ENCODE measurements at places on chromosomes 6 and 20. TPM values are rescaled to one million over a fixed set of nuclear protein-coding genes. Genes with fewer than 3 reads are reported as not detected.

DNA sequence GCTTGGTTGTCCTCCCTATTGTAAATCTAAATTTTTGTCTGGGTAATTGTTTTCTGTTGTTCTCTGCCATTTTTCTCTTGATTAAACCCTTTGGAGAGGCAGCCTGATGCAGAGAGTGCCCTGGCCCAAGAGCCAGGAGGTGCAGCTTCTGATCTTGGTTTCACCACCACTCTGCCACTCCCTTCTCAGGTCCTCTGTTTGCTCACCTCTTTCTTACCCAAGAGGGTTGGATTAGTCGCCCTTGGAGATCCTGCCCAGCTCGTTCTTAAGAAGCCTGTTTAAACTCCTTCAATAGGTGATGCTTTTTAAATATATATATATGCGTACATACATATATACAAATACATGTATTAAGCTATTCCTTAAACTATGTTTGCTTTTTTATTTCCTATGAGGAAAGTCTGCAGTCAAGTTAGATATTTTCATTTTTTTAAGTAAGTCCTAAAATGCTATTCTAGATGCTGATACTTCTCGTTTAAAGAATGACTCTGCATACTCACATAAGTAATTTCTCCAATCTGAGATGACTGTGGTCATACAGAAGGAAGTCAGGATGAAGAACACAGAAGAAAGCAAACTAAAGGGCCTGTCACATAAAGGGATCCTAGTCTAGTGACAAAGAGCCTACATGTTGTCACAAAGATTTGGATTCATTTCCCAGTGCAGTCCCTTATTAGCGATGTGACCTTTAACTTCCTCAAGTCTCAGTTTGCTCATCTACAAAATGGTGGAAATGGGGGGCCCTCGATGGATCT lies 19.9 kb downstream of the TPD52L1 start:
- H3K4me1 ChIP-seq: peaks cover 3% of the 10 kb centered on the region
- H3K36me3 ChIP-seq: no peaks in the 10 kb centered on the region
- no peak overlapping the region for H3K4me3 ChIP-seq
- H3K27me3 ChIP-seq: no peaks in the 10 kb centered on the region
- no peak overlapping the region for H3K27ac ChIP-seq

GRCh38 chr20:46388201-46388836 lies 18.1 kb downstream of the ELMO2 start:
- peaks cover 6% of the 10 kb centered on the region for H3K36me3 ChIP-seq
- H3K27ac ChIP-seq: no peak overlapping the region
- DNase-seq: no peak
- no peaks in the 10 kb centered on the region for H3K4me1 ChIP-seq

DNA sequence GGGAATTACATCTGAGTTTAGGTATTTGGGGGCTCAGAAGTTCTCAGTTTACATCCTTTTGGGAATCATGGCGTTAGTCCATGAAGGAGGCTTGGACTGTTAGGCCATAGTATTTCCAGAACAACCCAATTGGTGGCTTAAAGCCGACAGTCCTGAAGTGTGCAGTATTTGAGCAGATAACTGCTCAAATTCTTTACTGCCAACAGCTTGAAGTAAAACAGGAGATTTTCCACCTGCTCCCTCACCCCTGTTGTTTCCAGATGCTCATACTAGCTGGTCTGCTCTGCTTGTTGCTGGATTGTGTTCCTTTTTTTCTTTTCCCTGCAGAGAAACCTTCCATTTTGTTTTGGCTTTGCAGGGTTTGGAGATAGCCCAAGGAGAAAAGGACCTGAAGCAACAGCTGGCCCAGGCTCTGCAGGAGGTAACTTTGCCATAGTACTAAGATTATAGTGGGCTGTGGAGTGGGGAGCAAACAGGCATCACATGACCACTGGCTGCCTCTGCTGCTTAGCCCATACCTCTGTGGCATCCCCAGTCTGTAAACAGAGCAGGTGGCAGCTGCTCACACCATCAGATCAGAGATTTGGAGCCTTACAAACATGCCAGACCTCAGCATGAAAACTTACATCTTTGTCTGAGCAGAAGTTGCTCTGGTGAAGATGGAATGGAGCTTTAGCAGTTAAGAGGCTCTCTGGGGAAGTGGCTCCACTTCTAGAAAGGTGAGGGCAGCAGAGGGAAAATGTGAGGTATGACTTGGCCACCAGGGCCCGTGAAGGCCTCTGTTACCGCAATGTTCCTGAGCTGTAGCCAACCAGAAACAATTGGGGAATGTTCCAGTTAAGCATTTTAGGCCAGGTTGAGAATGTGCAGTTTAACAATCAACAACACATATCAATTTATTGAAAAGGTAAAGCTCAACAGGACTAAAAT lies 17.6 kb downstream of the RNF8 start:
- H3K27ac ChIP-seq: no peak overlapping the region
- DNase-seq: no peak
- no peaks in the 10 kb centered on the region for H3K27me3 ChIP-seq
- H3K36me3 ChIP-seq: no peaks in the 10 kb centered on the region
- H3K4me3 ChIP-seq: no peak overlapping the region

GRCh38 chr6:132142308-132142707 lies 191.1 kb upstream of the CCN2 start:
- H3K4me3 ChIP-seq: no peak overlapping the region
- no peaks in the 10 kb centered on the region for H3K36me3 ChIP-seq
- H3K27me3 ChIP-seq: no peaks in the 10 kb centered on the region
- H3K4me1 ChIP-seq: no peaks in the 10 kb centered on the region
- DNase-seq: no peak

GRCh38 chr6:4008324-4009047 lies 70.5 kb downstream of the FAM217A start:
- no peak for DNase-seq
- H3K27me3 ChIP-seq: no peaks in the 10 kb centered on the region
- H3K27ac ChIP-seq: no peak overlapping the region

DNA sequence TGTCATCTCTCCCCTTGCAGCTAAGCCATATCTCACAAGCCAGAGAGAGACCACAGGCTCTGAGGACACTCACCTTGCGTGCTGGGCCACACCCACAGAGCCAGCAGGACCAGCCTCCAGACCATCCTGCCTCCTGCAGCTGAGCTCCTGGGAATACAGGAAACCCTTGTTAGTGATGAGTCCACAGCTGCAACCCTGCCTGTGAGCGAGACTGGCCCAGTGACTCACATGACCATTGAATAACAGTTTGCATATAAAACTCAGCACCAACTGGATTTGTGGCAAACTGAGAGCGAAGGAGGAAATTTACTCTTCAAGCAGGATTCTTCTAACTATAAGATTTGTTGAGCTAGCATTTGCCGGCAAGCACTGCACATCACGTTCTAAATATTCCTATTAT lies 3.0 kb downstream of the THBS2 start:
- no peaks in the 10 kb centered on the region for H3K36me3 ChIP-seq
- no peak overlapping the region for H3K4me3 ChIP-seq
- peaks cover 48% of the 10 kb centered on the region for H3K27me3 ChIP-seq
- H3K4me1 ChIP-seq: peaks cover 25% of the 10 kb centered on the region

- H3K4me1 ChIP-seq: peaks cover 20% of the 10 kb centered on the region
- no peak overlapping the region for H3K4me3 ChIP-seq
- H3K27me3 ChIP-seq: no peaks in the 10 kb centered on the region
- H3K36me3 ChIP-seq: no peaks in the 10 kb centered on the region
Observed at GRCh38 chr20:23161968-23162696, 76.0 kb upstream of the CD93 start.

DNA sequence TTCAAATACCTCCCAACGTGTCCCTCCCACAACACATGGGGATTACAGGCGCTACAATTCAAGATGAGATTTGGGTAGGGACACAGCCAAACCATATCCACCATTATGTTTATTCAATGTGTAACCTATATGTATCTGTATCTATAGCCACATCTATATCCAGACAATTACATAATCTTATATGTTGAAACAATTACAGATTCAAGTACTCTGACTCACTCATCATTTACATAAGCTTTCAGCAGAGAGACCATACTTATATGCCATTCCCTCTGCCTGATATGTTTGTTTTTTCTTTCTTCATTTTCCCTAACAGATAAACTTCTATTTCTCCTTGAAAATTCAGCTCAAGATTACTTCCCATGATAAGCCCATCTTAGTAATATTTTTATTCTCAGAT lies 163.6 kb downstream of the LAMA2 start:
- H3K27me3 ChIP-seq: no peaks in the 10 kb centered on the region
- no peaks in the 10 kb centered on the region for H3K36me3 ChIP-seq
- no peaks in the 10 kb centered on the region for H3K4me1 ChIP-seq
- no peak overlapping the region for H3K4me3 ChIP-seq

- H3K4me1 ChIP-seq: peaks cover 17% of the 10 kb centered on the region
- no peaks in the 10 kb centered on the region for H3K36me3 ChIP-seq
- no peak overlapping the region for H3K27ac ChIP-seq
Observed at GRCh38 chr6:157884756-157885155, 61.7 kb downstream of the SNX9 start.

GRCh38 chr6:79173378-79173777 lies 61.1 kb downstream of the HMGN3 start:
- peaks cover 3% of the 10 kb centered on the region for H3K36me3 ChIP-seq
- no peak overlapping the region for H3K27ac ChIP-seq
- no peaks in the 10 kb centered on the region for H3K27me3 ChIP-seq
- DNase-seq: no peak
- H3K4me1 ChIP-seq: no peaks in the 10 kb centered on the region

GRCh38 chr20:38805502-38805957 lies at the start of gene PPP1R16B:
TSS of gene PPP1R16B (plus strand) at chr20:38805697. CDS start at chr20:38835926, 30,229 bp downstream.
- peak within 1 kb of the TSS; percentile 83 for H3K4me3 ChIP-seq
- H3K27me3 ChIP-seq: peaks cover 49% of the 10 kb centered on the region
- peak within 1 kb of the TSS; percentile 95 for H3K27ac ChIP-seq
- H3K4me1 ChIP-seq: peaks cover 28% of the 10 kb centered on the region
- H3K36me3 ChIP-seq: no peaks in the 10 kb centered on the region
- DNase-seq: peak; percentile 88

- H3K4me1 ChIP-seq: no peaks in the 10 kb centered on the region
- H3K27me3 ChIP-seq: no peaks in the 10 kb centered on the region
- DNase-seq: no peak
- H3K4me3 ChIP-seq: no peak overlapping the region
- H3K27ac ChIP-seq: no peak overlapping the region
Observed at GRCh38 chr20:43940518-43941225, 26.0 kb downstream of the TOX2 start.

GRCh38 chr6:123616016-123616415 lies 20.7 kb downstream of the TRDN start:
- H3K36me3 ChIP-seq: no peaks in the 10 kb centered on the region
- no peaks in the 10 kb centered on the region for H3K27me3 ChIP-seq
- no peaks in the 10 kb centered on the region for H3K4me1 ChIP-seq
- DNase-seq: no peak
- H3K27ac ChIP-seq: no peak overlapping the region

- no peaks in the 10 kb centered on the region for H3K36me3 ChIP-seq
- DNase-seq: no peak
- no peak overlapping the region for H3K4me3 ChIP-seq
- H3K27me3 ChIP-seq: no peaks in the 10 kb centered on the region
- H3K4me1 ChIP-seq: peaks cover 27% of the 10 kb centered on the region
Observed at GRCh38 chr6:57068061-57068460, 21.6 kb downstream of the KIAA1586 start.

- H3K36me3 ChIP-seq: no peaks in the 10 kb centered on the region
- H3K27ac ChIP-seq: no peak overlapping the region
- no peaks in the 10 kb centered on the region for H3K4me1 ChIP-seq
- no peaks in the 10 kb centered on the region for H3K27me3 ChIP-seq
- H3K4me3 ChIP-seq: no peak overlapping the region
- peak; percentile 74 for DNase-seq
Observed at GRCh38 chr6:159267165-159267564, 98.0 kb downstream of the FNDC1 start.

GRCh38 chr6:94344866-94345265 lies 925.5 kb upstream of the EPHA7 start:
- DNase-seq: no peak
- H3K4me3 ChIP-seq: no peak overlapping the region
- no peaks in the 10 kb centered on the region for H3K27me3 ChIP-seq

DNA sequence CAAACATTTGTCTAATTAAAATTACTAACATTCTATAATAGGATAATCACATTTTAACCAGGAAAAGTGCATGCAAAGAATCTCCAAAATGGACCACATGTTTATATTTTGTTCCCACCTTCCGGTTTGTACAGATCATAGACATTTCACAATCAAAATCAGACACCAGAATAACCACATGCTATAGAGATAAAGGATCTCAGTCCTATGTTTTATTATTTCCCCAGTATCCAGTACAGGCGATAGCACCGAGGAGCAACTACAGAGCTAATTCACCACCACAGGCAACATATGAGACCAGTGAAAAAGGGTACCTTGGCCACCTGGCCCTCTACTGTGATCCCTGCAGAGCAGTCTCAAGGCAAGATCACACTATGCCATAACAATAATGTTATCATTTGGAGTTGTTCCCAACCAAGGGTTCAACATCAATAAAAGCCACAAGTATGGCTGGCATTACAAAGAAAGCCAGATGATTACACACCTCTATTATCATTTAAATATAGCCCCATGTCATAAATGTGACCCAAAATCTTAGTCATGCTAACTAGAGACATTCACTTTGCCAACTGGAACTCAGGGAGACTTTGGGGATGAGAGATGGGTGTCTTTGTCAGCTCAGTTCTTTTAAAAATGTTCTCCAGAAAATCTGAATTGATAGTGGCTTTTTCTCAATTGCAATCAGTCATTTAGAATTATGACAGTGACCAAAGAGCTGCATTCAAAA lies 46.7 kb downstream of the RALGAPA2 start:
- DNase-seq: no peak
- H3K27ac ChIP-seq: no peak overlapping the region
- no peaks in the 10 kb centered on the region for H3K36me3 ChIP-seq
- H3K4me1 ChIP-seq: peaks cover 11% of the 10 kb centered on the region

DNA sequence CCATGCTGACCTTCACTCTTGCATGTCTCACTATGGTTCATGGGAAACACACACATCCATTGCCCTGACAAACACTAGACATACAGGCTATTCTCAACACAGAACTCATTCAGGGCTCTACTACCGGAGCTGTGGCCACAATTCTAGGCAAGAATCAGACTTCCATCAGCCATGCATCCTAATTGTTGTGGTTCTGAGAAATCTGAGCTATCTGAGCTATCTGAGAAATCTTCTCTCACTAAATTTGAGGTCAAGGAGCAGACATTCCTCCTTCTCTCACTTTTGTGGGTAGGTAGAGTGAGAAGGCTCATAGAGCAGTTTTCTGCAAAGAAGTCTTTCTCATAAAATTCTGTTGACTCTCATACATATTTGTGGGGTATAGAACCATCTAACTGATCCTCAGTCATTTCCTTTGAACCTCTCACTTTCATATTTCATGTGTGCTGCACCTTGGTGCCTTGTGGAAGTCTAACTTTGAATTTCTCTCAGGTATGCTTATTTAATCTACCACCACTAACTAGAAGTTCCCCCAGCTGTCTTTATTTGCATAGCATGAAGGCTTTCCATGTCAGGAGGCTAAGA lies 43.6 kb downstream of the ADGRF1 start:
- H3K4me1 ChIP-seq: no peaks in the 10 kb centered on the region
- no peak for DNase-seq
- no peak overlapping the region for H3K27ac ChIP-seq

- DNase-seq: no peak
- H3K27me3 ChIP-seq: no peaks in the 10 kb centered on the region
- no peak overlapping the region for H3K27ac ChIP-seq
- no peaks in the 10 kb centered on the region for H3K36me3 ChIP-seq
Observed at GRCh38 chr20:61940491-61940890, 125.2 kb downstream of the TAF4 start.

The TTK gene
- total RNA-seq: 139 TPM

The GRIK2 gene
- total RNA-seq: 1.5 TPM

The RPS6KA2 gene
- total RNA-seq: 14.3 TPM

The TBP gene
- 27.1 TPM for total RNA-seq

The APOM gene
- 2.6 TPM for total RNA-seq

The ZNF391 gene
- total RNA-seq: 16.5 TPM

The SYTL3 gene
- total RNA-seq: 0.25 TPM

The ZNF133 gene
- total RNA-seq: 24.8 TPM

The KCNS1 gene
- total RNA-seq: 0.03 TPM

The COL19A1 gene
- total RNA-seq: not detected

Measured in neural progenitor cell (in vitro differentiated cells).